K562 (cell line): ENCODE measurements at places on chromosomes 12 and 14. TPM values are rescaled to one million over a fixed set of nuclear protein-coding genes. Genes with fewer than 3 reads are reported as not detected.

Gene TEX52
- polyA plus RNA-seq: not detected in 2 replicates

Gene WSCD2
- 4.1 and 6.0 TPM in 2 replicates for polyA plus RNA-seq

Gene INHBC
- 0.24 TPM in 1 of 2 replicates, not detected in the other for polyA plus RNA-seq

DNA sequence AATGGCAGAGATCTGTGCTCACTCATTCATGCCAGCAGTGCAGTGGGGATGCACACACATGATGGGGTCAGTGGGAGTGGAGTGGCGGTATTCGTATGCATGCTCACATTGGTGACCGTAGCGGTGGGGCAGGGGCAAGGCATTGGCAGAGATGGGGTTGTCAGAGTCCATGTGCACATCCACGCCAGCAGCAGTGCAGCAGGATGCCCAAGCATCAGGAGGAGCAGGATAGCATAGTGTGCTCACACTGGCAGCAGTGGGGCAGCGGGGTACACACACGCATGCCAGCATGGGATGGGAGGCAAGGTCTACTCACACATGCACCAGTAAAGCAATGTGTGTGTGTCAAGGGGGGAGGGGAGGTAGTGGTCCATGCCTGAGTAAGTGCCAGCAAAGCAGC is 89.4 kb upstream of the GARIN6 start:
- H3K27ac ChIP-seq: no peak overlapping the region
- H3K4me3 ChIP-seq: no peak overlapping the region
- no peaks in the 10 kb centered on the region for H3K27me3 ChIP-seq
- H3K4me1 ChIP-seq: no peaks in the 10 kb centered on the region
- no peak for DNase-seq

DNA sequence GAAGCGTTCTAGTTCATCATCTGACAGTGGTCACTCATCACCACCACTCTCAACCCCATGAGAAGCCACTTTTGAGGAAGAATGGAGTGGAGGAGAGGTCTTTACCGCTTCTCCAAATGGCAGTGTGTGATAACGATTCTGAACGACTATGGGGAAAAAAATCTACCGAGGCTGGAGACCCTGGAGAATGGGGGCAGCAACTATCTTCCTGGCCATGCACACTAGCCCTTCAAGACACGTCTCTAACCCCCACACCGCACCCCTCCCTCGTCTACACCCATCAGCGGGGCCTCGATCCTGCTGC is 365 bp downstream of the ING4 start:
- no peaks in the 10 kb centered on the region for H3K27me3 ChIP-seq
- no peaks in the 10 kb centered on the region for H3K4me1 ChIP-seq
- DNase-seq: peak; percentile 83
- peak overlapping the region; percentile 62 for H3K4me3 ChIP-seq
- peaks cover 14% of the 10 kb centered on the region; the same call in 2 of the 3 replicates for H3K36me3 ChIP-seq

GRCh38 chr14:40346275-40346674 is 914.0 kb upstream of the FBXO33 start:
- no peak overlapping the region for H3K27ac ChIP-seq
- no peaks in the 10 kb centered on the region for H3K36me3 ChIP-seq
- no peak for DNase-seq
- H3K27me3 ChIP-seq: no peaks in the 10 kb centered on the region
- H3K4me1 ChIP-seq: no peaks in the 10 kb centered on the region

GRCh38 chr14:93116676-93117200 is 1.0 kb upstream of the ITPK1 start:
- H3K27ac ChIP-seq: peak overlapping the region; percentile 90
- peaks cover 29% of the 10 kb centered on the region for H3K4me1 ChIP-seq
- no peak for DNase-seq

- H3K27ac ChIP-seq: peak overlapping the region; percentile 42; the same call in 2 of the 3 replicates
- peaks cover 53% of the 10 kb centered on the region; the same call in 2 of the 3 replicates for H3K36me3 ChIP-seq
- H3K4me3 ChIP-seq: no peak overlapping the region
- peaks cover 81% of the 10 kb centered on the region for H3K4me1 ChIP-seq
Measured at GRCh38 chr12:57234571-57235016, 5.1 kb downstream of the SHMT2 start.

DNA sequence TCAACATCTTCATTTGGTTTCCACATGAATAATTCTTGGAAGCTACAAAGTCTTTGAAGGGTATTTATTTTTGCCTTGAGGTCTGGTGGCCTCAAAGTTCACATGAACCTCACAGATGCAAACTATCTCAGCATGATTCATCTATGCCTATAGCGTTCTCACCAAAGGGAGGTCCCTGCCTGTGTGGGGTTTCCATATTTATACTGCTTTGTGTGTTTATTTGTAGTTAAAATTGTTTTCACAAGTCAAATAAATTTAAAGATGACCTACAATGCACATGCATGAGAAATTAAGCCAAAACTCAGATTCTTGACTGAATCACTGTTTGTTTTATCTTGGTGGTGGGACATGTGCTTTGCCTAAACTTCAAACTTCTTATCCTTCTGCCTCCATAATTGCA is 176.7 kb downstream of the PPM1H start:
- no peaks in the 10 kb centered on the region for H3K27me3 ChIP-seq
- H3K36me3 ChIP-seq: no peaks in the 10 kb centered on the region
- H3K4me1 ChIP-seq: no peaks in the 10 kb centered on the region
- DNase-seq: no peak
- no peak overlapping the region for H3K4me3 ChIP-seq
- no peak overlapping the region for H3K27ac ChIP-seq

GRCh38 chr14:69675877-69676416 is 64.6 kb downstream of the SUSD6 start:
- H3K36me3 ChIP-seq: no peaks in the 10 kb centered on the region; the same call in 2 of the 3 replicates
- H3K27ac ChIP-seq: no peak overlapping the region
- no peaks in the 10 kb centered on the region; the same call in 2 of the 3 replicates for H3K4me1 ChIP-seq
- no peak for DNase-seq
- no peaks in the 10 kb centered on the region for H3K27me3 ChIP-seq
- H3K4me3 ChIP-seq: no peak overlapping the region

DNA sequence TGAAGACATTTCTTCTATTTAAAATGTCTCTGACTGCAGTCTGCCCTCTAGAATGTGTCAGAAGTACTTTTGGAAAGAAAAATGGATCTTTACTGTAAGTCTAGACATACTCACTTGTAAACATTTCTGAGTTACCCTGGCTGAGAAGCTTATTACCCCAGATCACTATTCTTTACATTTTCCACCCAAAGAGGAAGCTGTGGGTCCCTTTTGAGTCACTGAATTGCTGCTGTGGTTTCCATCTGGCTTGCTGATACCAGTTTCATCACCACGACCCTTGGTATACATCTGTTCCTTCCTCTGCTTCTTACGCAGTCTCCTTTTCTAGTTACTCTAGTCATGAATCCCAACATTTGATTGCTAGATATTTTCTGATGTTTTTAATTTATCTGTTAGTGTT is 20.2 kb upstream of the CLEC4D start:
- DNase-seq: no peak
- H3K27me3 ChIP-seq: peaks cover 2% of the 10 kb centered on the region; the same call in 1 of the 3 replicates
- no peaks in the 10 kb centered on the region for H3K36me3 ChIP-seq
- H3K27ac ChIP-seq: no peak overlapping the region
